ENCODE measurements at places on chromosomes 13 and 19.
A peak's percentile ranks its signal among the peaks of the same experiment; 100 is the strongest.

GRCh38 chr13:60311527-60311926, 85.5 kb upstream of the TDRD3 start:
- no peak for DNase-seq

DNA sequence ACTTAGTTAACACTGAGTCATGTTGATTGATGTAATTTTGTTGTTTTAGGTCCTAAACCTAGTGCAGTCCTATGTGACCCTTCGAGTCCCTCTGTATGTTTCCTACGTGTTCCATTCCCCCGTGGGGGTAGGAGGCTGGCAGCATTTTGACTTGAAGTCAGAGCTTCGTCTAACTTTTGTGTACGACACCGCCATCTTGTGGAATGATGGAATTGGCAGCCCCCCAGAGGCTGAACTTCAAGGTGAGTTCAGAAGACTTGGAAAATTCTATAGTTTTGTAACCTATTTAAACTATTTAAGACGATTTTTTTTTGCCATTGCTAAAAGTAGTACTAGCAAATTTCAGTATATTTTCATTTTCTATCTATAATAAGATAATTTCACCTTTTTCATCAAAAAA, 117.9 kb downstream of the STOML3 start:
- peak; percentile 50 for DNase-seq

DNA sequence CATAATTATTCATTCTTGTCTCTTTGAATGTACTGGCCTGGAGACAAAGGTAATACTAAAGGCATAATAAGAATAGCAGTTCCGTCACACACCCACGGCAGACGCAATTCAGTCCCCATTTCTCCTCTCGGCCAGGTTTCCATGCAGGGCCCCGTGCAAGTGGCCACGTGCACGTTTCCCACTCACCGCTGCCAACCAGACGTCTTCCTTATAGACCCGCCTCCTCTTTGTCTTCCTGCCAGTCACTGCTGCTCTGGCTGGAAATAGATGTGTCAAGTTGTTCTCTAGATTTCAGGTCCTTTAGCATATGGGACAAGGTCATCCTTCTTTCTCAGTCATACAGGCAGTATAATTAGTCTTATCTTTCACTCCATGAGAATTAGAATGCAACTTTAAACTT, 204.3 kb downstream of the SUCLA2 start:
- DNase-seq: no peak

DNA sequence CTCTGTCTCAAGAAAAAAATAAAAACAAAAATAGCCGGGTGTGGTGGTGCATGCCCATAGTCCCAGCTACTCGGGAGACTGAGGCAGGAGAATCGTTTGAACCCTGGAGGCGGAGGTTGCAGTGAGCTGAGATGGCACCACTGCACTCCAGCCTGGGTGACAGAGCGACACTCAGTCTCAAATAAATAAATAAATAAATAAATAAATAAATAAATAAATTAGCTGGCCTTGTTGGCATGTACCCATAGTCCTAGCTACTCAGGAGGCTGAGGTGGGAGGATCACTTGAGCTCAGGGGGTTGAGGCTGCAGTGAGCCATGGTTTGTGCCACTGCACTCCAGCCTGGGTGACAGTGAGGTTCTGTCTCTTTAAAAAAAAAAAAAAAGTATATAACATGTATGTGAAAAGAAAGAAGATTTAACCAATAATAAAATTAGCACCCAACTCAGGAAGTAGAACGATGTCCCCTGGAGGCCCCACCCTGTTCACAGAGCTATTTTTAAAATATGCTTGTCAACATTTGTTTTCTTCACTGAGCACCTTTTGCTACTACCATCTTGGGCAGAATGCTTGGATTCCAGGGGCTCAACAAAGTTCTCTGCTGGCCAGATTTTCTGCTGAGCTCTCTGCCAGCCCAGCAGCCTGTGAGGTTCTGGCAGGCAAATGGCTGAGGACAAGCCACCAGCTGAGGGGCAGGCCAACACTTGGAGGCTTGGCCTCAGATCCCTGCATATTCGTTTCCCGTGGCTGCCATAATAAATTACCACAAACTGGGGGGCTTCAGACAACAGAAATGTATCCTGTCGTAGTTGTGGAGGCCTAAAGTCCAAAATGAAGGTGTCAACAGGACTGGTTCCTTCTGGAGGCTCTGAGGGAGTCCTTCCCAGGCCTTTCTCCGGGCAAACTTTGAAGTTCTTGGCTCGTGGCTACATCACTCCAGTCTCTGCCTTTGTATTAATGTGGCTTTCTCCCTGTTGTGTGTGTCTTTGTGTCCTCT, 5.2 kb downstream of the SLC25A42 start:
- DNase-seq: no peak

DNA sequence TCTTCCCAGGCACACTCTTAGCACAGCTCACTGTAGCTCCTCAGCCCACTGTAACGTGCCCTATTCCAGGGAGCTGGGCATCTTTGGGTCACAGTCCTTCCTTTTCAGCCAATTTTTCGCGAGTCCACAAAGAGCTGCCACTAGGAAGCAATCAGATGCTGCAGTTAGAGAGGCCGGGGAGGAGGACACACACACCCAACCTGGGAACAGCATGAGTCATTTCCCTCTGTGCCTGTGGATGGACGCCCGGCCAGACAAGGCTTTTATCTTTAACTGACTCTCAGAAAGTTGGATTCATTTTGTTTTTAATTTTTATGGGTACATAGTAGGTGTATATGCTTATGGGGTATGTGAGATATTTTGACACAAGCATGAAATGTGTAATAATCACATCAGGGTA, 918.6 kb downstream of the UQCRFS1 start:
- DNase-seq: peak; percentile 48
